ENCODE measurements at places on chromosomes 12 and 14. TPM values are rescaled to one million over a fixed set of nuclear protein-coding genes. Genes with fewer than 3 reads are reported as not detected.

DNA sequence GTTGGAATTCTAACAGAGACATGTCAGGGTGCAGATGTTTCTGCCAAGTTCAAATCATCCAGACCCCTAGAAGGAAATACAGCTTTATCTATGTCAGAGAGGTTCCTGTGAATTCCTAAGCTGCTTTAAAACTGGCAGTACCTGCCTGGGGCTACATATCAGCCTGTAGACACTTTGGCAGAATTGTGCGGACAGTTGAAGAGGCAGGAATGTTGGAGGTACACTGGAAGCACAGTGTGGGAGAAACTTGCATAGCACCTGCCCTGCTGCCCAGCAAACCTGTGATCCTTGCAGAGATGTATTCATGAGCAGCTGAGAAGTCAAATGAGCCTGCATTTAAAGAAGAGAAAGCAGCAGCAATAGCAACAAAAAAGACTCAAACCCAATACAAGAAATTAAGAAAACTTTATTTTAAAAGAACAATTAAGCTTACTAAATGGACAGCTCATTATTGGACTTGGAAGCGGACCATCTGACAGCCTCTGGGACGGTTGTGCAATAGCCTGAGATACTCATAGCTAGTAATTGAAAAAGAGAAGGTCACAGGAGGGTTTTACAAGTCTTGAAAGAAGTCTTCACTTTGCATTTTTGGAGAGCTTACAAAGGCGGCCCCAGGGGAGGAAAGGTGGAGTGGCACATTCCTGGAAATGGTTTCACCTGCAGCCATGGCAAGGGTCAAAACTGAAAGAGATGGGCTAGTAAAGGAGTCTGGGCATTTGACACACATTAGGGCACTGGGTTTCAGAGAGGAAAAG lies 280.9 kb upstream of the FLRT2 start:
- no peak for DNase-seq

- DNase-seq, result no peak
These were observed 51.0 kb upstream of the CRADD start for GRCh38 chr12:93626160-93626559.

DNA sequence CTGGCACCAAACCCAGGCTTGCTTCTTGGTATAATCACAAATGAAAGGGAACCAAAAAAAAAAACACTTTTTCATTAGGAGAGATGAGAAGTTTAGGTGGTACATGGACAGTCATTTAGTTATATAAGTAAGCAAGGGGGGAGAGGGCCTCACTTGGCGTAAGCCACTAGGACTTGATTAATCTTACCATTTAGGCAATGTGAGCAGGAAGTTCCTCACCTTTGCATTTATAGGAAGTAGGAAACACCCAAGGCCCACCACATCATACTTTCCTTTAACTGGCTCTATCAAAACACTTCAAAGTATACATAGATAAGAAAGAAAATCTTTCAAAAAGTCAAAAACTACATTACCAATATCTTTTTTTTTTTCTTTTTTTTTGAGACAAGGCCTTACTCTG lies 6.7 kb upstream of the RPS6KA5 start:
- no peak for DNase-seq

GRCh38 chr14:52391881-52392615 lies 77.9 kb downstream of the PTGER2 start:
- DNase-seq, result no peak

DNA sequence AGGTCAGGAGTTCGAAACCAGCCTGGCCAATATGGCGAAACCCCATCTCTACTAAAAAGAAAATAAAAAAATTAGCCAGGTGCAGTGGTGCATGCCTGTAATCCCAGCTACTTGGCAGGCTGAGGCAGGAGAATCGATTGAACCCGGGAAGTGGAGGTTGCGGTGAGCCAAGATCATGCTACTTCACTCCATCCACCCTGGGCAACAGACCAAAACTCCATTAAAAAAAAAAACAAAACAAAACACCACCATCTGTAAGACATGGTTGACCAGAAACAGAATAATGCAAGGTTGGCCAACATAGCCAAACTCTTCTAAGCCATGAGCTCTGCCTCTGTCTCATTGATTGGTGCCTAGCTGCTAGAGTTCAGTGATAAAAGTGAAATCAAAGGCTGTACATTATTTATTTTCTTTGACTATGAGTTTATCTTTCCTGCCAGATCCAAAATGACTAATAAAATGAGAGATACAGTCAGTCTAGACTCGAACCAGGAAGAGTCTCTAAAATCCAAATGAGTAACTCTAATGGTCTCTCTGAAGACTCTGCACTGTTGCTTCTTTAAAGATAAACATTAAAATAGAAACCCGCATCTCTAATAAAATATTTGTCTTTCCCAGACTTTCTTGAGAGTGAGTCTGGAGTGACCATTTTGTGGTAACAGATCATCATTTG lies 404.7 kb downstream of the DAD1 start:
- no peak for DNase-seq

Gene CD27
- 0.98 TPM for polyA plus RNA-seq

Gene MIP
- polyA plus RNA-seq, result 0.18 TPM

Gene TMEM229B
- polyA plus RNA-seq, result 3.0 TPM

All from right renal cortex interstitium (tissue), 3 donors.